Lung microvascular endothelial cell (primary cell): ENCODE measurements at places on chromosomes 4 and X. TPM values are rescaled to one million over a fixed set of nuclear protein-coding genes. Genes with fewer than 3 reads are reported as not detected.
A peak's percentile ranks its signal among the peaks of the same experiment; 100 is the strongest.

DNA sequence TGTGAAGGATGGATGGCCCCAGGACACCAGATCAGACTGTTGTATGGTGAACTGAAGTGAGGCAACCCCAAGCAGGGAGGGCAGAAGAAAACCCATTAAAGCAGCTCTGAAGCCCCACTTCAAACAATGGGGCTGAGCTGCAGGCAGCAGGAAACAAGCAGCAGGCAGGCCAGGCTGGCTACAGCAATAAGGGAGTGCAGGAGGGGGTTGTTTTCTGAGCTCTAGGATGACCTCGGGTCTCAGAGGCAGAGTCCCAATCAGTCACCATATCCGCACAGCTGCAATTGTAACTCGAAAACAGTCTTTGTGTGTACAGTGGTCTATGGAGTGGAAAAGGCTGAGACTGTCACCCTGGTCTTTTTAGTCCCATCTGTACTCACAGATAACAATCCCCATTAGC is 90.4 kb downstream of the COL4A6 start:
- DNase-seq = peak; percentile 88

DNA sequence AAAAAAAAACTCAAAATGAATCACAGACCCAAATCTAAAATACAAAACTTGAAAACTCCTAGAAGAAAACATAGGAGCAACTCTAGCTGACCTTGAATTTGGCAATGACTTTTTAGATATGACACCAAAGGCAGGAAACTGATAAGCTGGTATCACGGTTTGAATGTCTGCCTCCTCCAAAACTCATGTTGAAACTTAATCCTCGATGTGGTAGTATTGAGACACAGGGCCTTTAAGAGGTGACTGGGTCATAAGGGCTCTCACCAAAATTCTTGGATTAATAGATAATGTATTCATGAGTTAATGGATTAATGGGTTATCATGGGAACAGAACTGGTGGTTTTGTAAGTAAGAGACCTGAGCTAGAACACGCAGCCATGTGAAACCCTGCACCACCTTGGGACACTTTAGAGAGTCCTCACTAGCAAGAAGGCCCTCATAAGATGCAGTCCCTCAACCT is 40.5 kb downstream of the FRYL start:
- DNase-seq = no peak

- no peak for DNase-seq
These were observed 1008.8 kb downstream of the ADGRL3 start for GRCh38 chr4:62208921-62209320.

DNA sequence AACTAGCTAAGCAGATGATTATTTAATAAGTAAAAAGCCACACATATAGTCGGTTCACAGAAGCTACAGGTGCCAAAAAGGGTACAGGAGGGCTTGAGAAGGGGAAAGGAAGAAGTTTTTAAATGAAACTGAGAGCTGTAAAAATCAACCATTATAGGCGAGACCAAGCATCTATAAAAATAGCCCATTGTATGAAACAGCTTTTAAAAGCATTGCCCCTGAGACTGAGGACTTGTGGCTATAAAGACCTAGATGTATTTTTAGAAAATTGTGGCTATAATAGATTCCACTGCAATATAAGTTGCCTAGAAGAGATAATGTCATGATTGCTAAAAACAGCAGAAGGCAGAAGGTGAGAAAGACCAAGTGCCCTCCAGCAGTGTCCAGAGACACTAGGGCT is 15.0 kb upstream of the TTC29 start:
- DNase-seq = no peak

GRCh38 chr4:43132010-43132582 is 239.6 kb downstream of the GRXCR1 start:
- peak; percentile 70 for DNase-seq

ZCCHC4 gene
- total RNA-seq = 4.1 and 6.7 TPM in 2 replicates

DNA sequence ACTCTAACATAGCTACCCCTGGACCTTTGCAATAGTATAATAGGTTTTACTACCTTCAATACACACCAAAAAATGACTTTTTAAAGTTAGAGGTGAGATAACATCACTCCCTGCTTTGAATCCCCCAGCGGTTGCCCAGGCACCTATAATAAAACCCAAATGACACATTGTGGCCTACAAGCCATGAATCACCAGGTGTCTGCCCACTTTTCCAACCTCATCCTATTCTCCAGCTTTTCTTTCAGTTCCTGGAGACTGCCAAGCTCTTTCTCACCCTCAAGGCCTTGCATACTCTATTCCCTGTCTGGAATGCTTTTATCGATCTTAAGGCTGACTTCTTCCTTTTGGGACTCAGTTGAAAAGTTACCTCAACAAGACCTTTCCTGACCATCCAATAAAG is 16.4 kb upstream of the PRSS48 start:
- no peak for DNase-seq

- DNase-seq = no peak
These were observed 8.5 kb upstream of the PCDH19 start for GRCh38 chrX:100418556-100418955.

DNA sequence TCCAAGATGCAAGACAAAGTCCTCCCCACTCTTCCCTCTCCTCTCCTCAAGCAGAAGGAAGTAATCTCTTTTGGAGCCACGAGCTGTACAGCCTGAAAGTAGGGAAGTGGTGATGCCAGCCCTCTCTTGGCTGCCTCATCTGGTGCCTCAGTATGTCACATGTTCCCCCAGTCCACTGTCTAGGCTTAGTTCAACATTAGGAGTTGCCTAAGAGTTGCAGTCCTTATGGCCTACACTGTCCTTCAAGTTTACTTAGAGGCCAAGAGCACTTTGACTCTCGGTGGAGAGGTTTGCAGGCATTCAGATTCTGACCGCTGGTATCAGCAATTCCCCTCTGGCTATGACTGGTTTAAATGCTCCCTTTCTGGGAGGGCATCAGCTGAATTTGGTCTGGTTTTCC is 735.6 kb downstream of the GLUD2 start:
- no peak for DNase-seq

- DNase-seq = no peak
These were observed 34.5 kb downstream of the LRPAP1 start for GRCh38 chr4:3497523-3498389.

DNA sequence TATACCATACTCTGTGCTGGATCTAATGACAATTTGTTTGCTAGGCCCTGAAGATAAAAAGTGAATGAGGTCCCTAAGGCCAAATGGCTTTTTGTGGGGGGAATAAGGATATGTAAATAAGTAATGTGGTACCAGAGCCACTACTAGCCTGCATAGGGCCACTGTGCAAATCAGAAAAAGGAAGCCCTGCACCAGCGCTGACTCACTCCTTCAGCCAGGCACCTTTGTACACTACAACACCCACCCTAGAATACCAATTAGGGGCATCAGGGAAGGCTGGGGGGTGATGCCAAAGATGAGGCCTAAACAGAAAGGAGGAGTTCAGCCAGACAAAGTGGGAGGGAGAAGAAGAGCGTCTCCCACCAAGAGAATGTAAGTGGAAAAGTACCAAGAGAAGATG is 122.2 kb downstream of the CAMK2D start:
- DNase-seq = no peak

GRCh38 chr4:72743078-72743477 is 174.1 kb upstream of the ADAMTS3 start:
- DNase-seq = no peak
